ENCODE measurements at places on chromosomes 16 and 17.

DNA sequence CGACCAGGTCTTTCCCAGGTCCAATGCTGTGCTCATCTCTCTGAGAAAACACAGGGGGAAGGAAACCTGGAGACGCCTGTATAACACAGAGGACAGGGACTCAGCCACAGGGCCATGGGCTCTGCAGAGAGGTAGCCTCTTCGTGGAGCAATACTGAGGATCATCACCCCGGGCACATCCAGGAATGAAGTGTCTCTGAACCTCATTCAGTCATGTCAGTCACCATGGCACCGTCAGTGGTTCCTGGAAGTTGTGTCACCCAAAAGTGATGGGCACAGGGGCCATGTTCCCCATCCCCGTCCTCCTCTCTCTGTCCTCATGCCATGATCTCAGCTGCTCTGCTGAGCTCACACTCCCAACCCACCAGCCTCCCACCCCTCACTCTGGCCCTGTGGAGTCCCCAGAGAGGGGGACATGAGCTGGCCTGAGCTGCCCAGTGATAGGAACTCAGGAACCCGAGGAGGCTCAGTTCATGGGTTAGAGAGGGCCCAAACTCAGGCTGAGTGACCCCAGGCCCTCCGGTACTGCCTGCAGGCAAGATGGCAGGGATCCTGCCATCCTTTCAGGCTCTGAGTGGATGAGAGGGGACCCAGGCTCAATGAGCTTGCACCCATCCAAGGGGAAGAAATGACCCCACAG, 53.4 kb downstream of the PITPNM3 start:
- DNase-seq: no peak

DNA sequence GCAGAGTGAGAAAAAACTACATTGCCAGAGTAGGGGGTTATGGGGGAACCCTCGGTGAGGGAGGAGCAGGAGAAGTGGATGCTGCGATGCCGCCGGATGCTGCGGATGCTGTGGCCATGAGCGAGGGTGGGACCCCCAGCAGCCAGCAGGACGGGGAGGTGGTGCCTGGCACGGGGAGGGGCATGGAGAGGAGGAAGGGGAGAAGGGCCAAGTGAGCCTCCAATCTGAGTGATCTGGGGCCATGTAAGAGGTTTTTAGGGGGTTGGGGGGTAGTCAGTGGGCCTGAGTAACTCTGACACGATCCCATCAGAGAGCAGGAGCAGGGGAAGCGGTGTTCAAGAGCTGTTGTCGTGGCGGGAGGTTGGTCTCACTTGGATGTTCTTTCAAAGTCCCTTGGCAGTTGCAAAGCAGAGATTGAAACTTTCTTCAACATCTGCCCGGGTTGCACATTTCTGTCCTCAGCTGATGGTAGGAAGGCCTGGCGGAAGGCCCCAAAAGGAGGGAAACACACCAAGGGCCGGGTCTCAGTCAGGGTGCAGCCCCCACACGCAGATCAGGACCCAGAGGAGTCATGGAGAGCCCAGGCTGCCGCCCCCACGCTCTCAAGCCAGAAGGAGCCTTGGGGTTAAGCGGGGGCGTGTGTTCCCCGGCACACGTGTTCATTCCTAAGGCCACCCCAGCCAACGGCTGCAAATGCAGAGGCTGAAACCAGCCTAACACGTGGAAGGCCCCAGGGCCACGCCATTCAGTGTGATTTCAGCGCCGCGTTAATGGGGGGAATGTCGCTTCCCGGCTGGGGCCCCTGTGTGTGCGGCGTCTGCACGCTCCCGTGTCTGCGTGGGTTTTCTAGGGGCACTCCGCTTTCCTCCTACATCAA, 81.7 kb downstream of the ZDHHC7 start:
- DNase-seq: no peak

DNA sequence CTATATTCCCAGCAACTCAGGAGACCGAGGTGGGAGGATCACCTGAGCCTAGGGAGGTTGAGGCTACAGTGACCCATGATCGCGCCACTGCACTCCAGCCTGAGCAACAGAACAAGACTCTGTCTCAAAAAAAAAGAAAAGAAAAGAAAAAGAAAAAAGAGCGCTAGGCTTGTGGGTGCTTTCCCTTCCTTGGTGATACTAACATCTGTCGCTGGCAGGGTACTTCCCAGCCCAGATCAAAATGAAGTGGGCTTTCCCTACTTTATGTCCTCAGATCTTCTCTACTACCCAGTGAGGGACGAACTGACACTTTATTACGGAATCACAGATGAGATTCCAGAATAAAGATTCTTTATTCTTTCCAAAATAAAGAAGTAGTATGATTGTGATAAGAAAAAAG, 103.8 kb upstream of the NOL11 start:
- no peak for DNase-seq

DNA sequence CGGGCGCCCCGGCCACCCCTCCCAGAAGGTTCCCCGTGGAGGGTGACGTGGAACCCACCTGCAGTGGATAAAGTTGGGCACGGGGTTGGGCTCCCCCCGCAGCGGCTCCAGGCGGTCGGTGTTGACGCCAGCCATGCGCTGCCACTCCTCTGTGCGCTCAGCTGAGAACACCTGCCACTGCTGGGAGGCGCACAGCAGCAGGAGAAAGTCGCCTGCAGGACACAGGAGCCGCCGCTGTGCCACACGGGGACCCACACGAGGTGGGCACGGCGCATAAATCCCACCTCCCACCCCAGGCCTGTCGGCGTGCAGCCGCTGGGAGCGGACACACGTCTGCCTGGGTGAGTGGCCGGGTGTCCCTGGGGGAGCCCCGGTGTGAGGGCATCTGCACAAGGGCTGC, 20.7 kb downstream of the CTU2 start:
- no peak for DNase-seq

DNA sequence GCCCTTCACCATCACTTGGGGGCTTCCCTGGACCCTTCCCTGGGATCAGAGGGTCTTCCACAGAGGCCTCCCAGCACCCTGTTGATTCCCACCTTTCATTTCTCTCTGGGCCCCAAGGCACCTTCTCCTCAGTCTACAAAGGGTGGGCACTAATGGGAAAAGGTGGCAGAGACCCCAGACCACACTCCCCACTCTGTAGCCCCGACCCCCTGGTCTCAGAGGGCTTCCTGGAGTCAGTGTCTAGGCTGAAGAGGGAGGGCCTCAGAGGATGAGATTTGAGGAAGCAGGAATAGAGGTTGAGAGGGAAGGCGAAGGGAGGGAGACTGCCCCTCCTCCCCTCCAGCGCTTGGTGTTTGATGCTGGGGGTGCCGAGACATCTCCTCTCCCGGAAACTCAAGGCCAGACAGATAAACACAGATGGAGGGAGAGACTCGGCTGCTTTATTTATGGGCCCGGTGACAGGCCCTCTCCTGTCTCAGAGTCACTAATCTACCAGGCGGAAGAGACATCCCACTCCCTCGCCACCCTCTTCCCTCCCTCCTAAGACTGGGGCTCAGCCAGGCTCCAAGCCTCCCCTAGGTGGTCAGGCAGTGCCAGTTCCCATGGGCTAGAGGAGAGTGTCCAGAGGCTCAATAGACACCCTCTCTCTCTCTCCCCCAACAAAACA, 18.5 kb upstream of the SP2 start:
- DNase-seq: no peak

DNA sequence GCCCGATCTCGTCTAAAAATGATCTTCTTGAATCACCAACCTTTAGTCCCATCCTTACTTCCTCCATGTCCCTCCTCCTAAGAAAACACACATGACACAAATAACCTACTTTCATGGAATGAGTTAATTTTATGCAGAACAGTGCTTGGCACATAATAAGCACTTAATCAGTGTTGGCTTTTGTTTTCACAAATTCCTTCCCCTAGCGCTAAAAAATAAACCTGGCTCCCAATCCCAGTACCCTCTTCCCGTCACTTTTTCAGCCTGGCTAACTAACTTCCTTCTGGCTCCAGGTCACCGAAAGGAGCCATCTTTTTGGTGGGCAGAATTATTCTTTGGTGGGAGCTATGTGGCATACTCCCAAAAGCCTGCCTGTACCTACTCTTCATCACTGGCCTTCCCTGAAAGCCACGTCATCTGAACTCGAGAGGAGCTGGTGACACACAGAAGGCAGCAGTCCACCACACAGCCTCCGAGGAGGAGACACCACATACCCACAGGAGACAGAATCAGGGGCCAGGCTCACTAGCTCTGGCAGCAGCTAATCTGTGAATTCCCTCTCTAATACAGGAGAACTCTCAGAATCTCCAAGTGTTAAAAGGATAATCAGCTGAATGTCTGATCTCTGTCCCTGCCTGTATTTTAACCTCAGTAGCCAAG, 114.5 kb downstream of the SMG6 start:
- DNase-seq: no peak

- DNase-seq: no peak
Measured at GRCh38 chr17:48004983-48005382, 32.6 kb downstream of the COPZ2 start.

- no peak for DNase-seq
Measured at GRCh38 chr17:15510361-15510760, 42.9 kb upstream of the CDRT4 start.

- no peak for DNase-seq
Measured at GRCh38 chr17:62572888-62573401, 54.5 kb upstream of the MRC2 start.

DNA sequence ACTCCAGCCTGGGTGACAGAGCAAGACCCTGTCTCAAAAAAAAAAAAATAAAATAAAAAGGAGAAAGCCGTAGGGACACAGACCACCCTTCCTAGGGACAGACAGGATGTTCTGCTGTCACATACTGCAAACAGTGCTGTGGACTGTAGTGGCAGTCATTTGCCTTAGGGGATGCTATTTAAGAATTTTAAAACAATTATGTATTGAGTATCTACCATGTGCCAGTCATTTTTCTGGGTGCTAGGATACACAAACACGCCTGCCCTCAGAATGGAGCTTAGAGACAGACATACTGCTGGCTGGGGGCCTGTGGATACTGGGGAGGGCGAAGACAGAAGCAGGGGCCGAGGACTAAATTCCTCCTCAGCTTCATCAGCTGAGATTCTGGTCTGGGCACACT, 45.5 kb downstream of the MRC2 start:
- DNase-seq: no peak

GRCh38 chr17:60586288-60586974, 13.6 kb upstream of the PPM1D start:
- DNase-seq: no peak

DNA sequence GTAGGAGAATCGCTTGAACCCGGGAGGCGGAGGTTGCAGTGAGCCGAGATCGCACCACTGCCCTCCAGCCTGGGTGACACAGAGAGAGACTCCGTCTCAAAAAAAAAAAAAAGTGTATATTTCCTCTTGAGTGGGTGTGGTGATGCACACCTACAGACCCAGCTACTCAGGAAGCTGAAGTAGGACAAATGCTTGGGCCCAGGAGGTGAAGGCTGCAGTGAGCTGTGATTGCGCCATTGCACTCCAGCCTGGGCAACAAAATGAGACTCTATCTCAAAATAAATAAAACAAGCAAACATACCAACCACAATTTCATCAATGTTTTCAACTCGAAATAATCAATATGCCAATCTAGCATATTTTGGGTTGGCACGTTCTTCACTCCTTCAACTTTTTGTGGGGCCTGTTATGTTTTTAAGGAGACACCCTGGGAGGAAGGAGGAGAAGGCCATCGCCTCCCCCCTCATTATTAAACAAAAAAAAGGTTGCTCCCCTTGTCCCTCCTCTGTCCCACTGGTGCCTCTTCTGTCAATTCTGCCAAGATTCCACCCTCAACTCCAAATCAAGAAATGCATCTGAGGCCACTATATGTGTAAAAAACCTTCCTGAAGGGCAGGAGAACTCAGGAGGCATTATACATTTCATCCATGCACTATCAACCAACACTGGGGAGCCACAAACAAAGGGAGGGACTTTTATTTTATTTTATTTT, 52.4 kb upstream of the ATF7IP2 start:
- no peak for DNase-seq

- no peak for DNase-seq
Measured at GRCh38 chr17:34592002-34592401, 12.6 kb downstream of the TMEM132E start.

DNA sequence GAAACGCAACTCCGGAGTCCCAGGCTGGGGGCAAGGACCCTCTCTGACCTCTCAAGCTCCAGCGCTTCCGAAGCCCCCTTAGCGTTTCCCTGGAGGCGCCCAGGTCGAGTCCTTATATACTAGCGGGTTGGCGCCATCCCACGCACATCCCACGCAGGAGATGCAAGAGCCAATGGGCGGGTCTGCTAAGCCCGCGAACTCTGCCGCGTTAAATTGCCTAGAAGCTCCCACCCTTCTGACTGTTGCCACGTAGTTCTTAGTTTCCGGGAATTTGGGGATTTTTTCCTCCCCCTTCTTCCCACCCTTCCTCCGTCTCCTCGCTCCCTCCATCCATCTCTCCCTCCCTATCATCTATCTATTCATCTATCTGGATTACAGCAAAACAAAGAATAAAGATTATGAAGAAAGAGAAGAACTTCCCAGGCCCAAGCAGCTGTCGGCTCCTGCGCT, at the start of gene SLFN11:
TSS of gene SLFN11 (minus strand) at position 88 of the 450 bp plus-strand sequence. CDS start 9,814 bp downstream, outside the sequence.
- peak; percentile 84 for DNase-seq

GRCh38 chr16:60582528-60582927, 1453.7 kb downstream of the CDH8 start:
- DNase-seq: no peak

GRCh38 chr17:42493319-42493718, 34.6 kb downstream of the ATP6V0A1 start:
- DNase-seq: no peak

GRCh38 chr17:41785859-41786226, 668 bp downstream of the JUP start:
- no peak for DNase-seq

GRCh38 chr17:7704601-7705268, at the start of gene EFNB3:
Gene EFNB3 (plus strand): TSS chr17:7705202. CDS start chr17:7705599, 397 bp downstream.
- no peak for DNase-seq

GRCh38 chr17:45431531-45432404, 902 bp downstream of the ARHGAP27 start:
- DNase-seq: peak; percentile 62

DNA sequence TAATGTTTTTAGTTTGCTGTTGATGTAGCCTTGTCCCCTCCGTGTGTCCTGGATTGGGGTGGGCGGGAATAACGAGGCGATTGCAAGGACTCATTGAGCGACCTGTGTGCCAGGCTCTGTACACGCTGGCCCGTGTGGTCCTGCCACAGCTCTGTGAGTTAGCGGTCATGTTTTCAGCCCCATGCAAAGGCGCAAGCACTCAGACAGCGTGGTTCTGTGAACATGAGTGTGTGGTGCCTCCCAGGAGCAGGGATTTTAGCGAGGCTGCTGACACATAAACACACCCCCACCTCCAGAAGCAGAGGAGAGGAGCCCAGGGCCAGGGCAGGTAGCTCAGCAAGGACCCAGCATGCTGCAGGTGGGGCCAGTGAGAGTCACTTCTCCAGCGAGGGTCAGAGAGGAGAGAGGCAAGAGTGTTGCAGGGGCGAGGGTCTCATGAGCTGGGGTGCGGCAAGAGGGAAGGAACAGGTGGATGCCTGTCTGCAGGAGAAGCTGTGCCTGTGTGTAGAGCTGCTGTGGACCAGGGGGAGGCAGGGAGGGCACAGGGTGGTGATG, 115.3 kb downstream of the OR1D5 start:
- no peak for DNase-seq

DNA sequence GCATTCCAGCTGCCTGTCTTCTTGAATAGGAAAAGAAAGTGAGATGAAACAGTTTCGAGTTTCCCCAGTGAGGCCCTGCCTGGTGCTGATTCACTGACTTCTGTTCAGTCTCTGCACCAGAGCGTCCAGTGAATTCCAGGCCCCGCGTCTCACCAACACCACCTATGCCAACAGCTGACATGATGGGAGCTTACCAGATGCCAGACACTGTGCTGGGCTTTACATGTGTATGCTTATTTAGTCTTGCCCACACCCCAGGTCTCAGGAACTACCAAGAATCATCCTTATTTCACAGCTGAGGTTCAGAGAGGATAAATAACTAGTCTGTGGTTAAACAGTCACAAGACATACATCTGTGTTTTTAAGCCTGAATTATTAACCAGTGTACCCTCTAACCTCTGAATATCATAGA, 29.1 kb upstream of the IRX6 start:
- no peak for DNase-seq

GRCh38 chr16:28984091-28984490, 761 bp upstream of the LAT start:
- DNase-seq: no peak

Measured in stimulated activated CD4-positive, alpha-beta T cell treated with anti-CD3 and anti-CD28 coated beads, Interleukin-4, amount 100 ng/mL, for 48 hours (primary cell).